ENCODE measurements at places on chromosomes 3 and 15. TPM values are rescaled to one million over a fixed set of nuclear protein-coding genes. Genes with fewer than 3 reads are reported as not detected.

DNA sequence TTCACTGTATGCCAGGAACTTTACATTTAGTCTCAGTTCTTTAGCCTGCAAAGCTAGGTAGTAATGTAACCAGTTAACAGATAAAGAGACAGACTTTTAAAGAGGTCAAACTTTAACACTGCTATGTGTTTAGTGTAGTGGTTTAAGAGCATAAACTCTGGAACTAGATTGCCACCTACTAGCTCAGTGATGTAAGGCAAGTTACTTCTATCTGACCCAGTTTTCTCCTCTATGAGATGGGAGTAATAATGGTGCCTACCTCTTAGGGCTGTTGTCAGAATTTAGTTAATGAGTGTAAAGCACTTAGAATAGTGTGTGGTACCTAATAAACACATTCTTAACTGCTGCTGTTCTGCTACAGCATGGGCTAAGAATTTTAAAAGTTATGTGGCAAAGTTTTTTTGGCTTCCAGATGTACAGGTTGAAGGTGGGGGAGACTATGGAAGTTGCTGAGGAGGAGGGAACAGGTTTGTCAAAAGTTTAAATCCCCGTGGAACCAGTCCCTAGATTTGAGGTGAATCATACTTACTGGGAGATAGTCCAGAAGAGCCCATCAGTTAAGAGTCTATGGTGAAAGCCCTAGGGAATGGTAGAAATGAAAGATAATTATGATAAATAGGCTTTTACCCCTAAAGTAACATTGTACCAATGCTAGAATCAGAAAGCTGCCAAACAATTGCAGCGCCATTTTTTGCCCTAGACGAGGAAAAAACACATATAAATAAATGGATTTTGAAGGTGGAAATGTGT lies 13.9 kb downstream of the TSC22D2 start:
- peak overlapping the region; percentile 22 for H3K4me3 ChIP-seq
- H3K4me1 ChIP-seq: peaks cover 45% of the 10 kb centered on the region
- no peaks in the 10 kb centered on the region for H3K27me3 ChIP-seq
- no peak overlapping the region for H3K27ac ChIP-seq
- no peaks in the 10 kb centered on the region for H3K36me3 ChIP-seq

GRCh38 chr3:30586096-30586805 lies 20.1 kb upstream of the TGFBR2 start:
- H3K27ac ChIP-seq: no peak overlapping the region
- H3K4me3 ChIP-seq: no peak overlapping the region
- no peaks in the 10 kb centered on the region for H3K36me3 ChIP-seq
- H3K4me1 ChIP-seq: no peaks in the 10 kb centered on the region
- H3K27me3 ChIP-seq: no peaks in the 10 kb centered on the region

MEGF11 gene
- not detected for total RNA-seq

DNA sequence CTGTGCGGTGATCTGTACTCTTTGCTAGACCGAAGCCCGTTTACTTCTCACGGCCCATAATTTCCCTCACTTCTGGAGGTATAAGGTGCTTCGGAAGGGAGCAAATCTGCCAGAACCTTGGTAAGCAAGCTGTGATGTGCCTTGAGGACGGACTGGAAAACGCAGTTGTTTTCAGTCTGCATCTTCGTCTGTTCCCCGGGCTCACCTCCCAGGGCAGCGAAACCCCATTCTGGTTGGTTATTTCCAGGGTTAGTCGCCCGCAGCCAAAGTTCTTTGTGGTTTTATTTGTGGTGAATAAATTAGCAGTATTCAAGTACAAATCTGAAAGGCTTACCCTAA lies 401 bp downstream of the RAMAC start:
- peak; percentile 19 for DNase-seq
- H3K27ac ChIP-seq: peak overlapping the region; percentile 86
- H3K4me1 ChIP-seq: peaks cover 16% of the 10 kb centered on the region
- peak overlapping the region; percentile 93 for H3K4me3 ChIP-seq
- H3K27me3 ChIP-seq: no peaks in the 10 kb centered on the region

ALG1L2 gene
- total RNA-seq: 1.0 TPM

IQCH gene
- total RNA-seq: 1.2 TPM

CYP8B1 gene
- total RNA-seq: not detected

DNA sequence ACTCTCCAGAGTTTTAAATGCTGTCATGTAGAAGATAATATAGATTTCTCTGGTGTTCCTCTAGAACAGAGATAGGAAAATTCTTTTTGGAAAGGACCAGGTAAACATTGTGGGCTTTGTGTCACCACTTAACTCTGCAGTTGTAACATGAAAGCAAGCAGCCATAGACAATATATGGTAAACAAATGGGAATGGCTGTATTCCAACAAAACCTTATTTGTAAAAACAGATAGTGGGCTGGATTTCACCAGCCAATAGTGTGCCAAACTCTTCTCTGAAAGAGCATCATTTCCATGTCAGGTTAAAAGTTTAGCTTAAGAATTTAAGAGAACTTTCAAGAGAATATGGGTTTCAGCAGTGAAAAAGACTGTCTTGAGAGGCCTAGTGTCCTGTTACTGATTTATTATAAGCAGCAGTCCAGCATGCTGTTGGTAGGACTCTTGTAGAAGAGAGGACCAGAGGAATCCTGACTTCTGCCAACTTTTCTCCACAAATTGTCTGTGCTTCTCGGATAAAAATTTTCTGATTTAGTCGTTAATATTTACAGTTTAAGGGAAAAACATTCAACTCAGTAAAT lies 107.7 kb downstream of the TCF12 start:
- no peaks in the 10 kb centered on the region for H3K36me3 ChIP-seq
- no peak overlapping the region for H3K27ac ChIP-seq
- no peak overlapping the region for H3K4me3 ChIP-seq
- no peaks in the 10 kb centered on the region for H3K27me3 ChIP-seq
- DNase-seq: no peak

CCDC39 gene
- total RNA-seq: not detected

GRCh38 chr3:134274571-134274970 lies 23.9 kb upstream of the RYK start:
- H3K4me1 ChIP-seq: no peaks in the 10 kb centered on the region
- H3K27ac ChIP-seq: no peak overlapping the region
- peaks cover 4% of the 10 kb centered on the region for H3K36me3 ChIP-seq
- peaks cover 47% of the 10 kb centered on the region for H3K27me3 ChIP-seq
- DNase-seq: no peak

ATP13A4 gene
- 3.5 TPM for total RNA-seq

GOLGA8A gene
- total RNA-seq: 210 TPM

ZKSCAN7 gene
- total RNA-seq: 0.81 TPM

ROPN1 gene
- total RNA-seq: not detected

SLC12A8 gene
- total RNA-seq: 0.40 TPM

DNA sequence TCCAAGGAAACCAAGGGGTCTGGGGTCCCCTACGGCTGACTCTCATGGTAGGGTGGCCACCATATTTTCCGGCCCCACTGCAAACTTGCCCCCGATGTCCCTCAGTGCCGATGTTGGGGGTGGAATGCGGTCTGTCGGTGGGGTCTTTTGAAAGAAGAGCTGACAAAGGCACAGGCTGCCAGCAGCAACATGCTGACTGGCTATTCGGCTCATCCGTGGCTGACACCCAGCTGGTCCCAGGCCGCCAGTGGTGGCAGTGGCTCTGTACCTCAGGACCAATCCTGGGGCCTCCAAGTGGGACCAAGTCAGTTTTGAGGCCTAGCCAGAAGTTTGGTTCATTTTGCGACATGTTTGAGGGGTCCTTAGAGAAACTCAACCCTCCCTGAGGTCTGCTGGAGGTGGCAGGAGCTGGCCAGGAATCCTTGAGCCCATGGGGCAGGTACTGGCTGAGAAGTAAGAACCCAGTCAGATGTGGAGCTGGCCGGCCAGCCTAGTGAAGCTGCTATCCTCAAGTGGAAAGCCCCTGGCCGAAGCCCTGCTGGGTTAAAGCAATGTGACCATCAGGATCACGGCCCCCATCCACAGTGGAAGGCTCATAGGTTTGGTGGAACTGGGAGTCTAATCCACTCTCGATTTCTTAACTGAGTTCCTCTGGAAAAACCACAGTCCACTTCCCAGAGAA lies 17.8 kb downstream of the BMF start:
- H3K4me1 ChIP-seq: peaks cover 8% of the 10 kb centered on the region
- H3K4me3 ChIP-seq: no peak overlapping the region
- H3K36me3 ChIP-seq: no peaks in the 10 kb centered on the region
- H3K27me3 ChIP-seq: peaks cover 8% of the 10 kb centered on the region
- H3K27ac ChIP-seq: no peak overlapping the region

PAQR9 gene
- total RNA-seq: not detected

GRCh38 chr3:1855841-1856240 lies 242.8 kb upstream of the CNTN4 start:
- no peak overlapping the region for H3K27ac ChIP-seq
- no peak for DNase-seq
- H3K4me3 ChIP-seq: no peak overlapping the region
- no peaks in the 10 kb centered on the region for H3K4me1 ChIP-seq

Data from T-helper 17 cell (primary cell).